ENCODE measurements at places on chromosomes 4 and X.
A peak's percentile ranks its signal among the peaks of the same experiment; 100 is the strongest.

- DNase-seq: peak; percentile 20
Measured at GRCh38 chr4:161949946-161950725, 213.7 kb downstream of the FSTL5 start.

DNA sequence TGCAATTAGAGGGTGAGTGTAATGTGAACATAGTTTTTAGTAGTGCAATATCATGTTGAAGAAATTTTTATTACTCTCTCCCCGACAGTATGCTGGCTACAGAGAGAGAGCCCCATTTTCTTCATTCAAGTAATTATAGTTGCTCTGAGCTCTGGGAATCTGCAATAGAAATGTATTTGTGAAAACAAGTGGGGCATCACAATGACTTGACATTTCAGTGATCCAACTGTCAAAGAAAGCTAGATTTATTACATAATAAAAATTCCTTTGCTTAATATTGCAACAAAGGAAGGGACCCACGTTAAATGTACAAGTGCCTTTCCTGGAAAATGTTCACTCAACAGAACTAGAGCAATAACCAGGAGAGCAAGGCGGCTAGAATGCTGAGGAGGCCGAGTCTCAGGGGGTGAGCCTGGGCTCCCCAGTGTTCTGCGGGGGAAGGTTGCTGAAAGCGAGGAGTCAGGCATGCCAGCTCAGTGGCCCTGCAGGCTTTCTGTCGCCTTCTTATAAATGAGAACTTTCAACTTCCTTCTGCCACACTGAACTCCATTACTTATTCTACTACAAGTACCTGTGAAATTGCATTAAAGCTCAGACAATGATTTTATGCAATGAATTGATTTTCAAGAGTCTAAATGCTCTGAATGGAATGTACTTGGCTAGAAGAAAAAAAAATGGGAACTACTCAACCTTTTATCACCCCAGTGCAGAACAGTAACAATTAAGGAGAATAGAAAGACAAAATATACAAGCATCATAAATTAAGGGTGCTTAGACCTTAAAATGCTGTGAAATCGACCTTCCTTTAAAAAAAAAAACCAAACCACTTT is 476.4 kb downstream of the AFF2 start:
- no peak for DNase-seq

- DNase-seq: no peak
Measured at GRCh38 chrX:53711436-53711835, 24.9 kb upstream of the HUWE1 start.

DNA sequence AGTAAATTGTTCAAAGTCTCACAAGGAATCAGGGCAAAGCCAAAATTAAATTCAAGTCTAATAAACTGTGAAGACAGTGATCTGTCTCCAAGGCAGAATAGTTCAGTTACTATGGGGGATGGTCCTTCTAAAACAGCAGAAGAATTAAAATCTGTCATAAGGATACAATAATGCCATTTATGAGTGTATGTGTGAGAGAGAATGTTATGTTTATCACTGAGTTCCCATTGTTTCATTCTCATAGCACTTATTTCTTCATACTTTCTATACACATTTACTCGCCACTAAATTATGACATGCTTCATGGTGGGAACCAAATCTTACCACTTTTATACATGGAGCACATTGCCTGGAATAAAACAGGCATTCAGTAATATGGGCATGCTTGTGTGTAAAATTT is 102.5 kb downstream of the AMMECR1 start:
- no peak for DNase-seq

- DNase-seq: peak; percentile 66
Measured at GRCh38 chrX:19739683-19740082, 147.7 kb downstream of the SH3KBP1 start.

DNA sequence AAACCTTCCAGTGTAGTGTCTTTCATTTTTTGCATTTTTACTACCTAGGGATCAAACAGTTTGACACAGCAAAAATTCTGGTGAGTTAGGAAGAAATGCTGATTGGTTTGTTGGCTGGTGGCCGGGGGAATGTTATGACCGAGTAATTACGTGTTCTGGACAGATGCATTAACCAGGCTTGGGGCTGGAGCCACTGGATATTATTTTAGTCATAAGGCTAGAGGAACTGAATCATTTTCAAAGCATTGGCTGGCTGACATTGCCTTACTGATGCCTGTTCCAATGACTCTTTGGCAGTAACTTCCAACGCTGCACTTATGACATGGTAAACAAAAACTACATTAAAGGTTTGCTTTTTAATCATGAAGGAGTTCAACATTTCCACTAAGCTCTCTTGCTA is 84.6 kb downstream of the FBXO8 start:
- DNase-seq: peak; percentile 92

DNA sequence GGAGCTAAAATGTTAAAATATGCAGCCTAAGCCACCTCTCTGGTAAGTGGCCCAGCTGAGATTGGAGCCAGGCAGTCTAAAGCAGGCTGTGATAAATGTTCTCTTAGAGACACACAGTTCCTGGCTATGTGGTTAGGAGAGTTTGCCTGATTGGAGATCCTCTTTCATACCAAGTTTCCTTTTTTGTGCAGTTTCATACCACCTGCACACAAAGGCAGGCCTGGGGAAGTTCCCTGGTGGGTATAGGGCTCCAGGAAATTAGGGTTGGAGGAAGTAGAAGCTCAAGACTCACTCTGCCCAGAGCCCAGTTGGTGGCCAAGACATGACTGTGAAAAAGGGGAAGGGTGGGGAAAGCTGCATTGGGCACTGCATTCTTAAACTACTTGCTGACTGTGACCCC is 16.9 kb downstream of the CYBB start:
- DNase-seq: no peak

GRCh38 chr4:7857238-7857701 is 82.4 kb downstream of the AFAP1 start:
- peak; percentile 83 for DNase-seq

- no peak for DNase-seq
Measured at GRCh38 chr4:95212692-95213091, 336.1 kb downstream of the UNC5C start.

DNA sequence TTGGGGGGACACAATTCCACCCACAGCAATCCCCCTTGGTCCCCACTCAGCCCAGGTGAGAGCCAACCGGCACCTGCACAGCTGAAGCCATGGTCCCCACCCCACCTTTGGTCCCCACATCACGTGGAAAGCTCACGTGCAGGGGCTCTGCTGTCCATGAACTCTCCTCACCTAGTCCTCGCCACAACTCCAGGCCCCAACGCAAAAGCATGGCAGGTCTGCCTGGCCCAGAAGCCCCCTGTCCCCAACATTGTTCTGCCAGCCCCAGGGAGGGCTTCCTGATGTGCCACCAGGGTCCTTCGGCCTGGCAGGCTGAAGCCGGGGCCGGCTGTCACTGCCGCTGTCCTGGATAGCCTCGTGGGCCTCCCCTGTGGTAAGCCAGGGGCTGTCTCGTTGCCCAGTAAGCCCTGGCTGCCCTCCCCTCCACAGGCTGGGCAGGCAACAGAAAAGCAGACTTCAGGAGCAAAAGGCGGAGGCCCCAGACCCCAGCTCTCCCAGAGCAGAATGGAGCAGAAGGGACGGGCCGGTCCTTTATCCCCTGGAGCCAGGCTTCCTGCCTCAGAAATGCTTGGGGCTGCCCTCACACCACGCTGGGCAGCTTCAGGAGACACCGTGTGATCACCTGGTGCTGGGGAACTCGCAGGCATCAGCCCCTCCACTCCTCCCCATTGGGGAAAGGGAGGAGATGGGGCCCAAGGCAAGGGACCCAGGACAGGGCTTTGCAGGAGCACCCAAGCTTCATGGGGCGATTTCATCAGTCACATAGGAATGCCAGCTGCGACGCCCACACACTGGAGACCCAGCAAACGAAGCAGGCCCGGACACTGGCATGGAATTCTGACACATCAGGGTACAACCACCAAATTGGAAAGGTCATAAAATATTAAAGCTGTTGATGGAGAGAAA is 103.7 kb downstream of the ADRA2C start:
- DNase-seq: no peak

GRCh38 chrX:153736871-153737441 is 12.3 kb downstream of the ABCD1 start:
- DNase-seq: no peak

DNA sequence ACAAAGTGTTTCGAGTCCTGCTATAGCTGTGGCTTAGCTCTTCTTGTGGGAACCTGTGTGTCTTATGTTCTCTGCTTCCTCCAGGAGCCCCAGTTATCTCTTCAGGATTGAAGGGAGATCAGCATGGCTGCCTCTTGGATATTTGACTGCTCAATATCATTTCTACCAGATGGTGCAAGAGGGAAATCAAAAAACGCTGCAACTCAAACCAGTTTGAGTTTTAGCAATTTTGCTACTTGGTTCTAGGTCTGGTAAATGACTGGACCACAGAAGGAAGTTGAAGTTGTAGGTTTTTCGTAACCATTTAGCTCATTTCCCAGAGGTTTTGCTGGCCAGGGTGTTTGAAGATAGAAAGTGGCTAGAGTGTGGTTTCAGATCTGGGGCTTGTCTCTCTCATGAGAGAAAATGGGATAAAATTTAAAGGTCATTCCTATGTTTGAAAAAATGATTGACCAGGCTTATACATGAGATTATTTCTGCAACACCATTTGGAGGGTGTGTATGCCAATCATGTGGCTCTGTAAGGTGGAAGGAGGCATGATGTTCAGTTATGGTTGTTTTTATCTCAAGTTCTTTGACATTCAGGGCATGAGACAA is 210.4 kb downstream of the SPRY1 start:
- no peak for DNase-seq

DNA sequence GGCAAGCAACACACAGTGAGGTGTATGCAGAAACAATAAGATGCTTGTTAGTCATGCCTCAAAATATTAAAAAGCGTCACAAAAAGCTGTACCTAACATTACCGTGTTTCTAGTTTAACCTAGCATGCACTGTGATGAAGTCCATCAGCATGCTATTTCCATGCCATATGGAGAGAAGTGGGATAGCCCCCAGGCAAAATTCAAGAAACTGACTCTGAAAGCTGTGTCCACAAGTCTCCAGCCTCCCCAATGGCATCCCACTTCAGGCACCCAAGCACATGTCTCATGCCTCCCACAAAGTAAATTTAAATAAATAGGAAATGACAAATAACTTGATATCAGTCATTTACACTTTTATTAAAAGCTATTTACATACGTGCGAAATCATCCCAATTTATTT is 10.8 kb downstream of the GABRA2 start:
- no peak for DNase-seq

DNA sequence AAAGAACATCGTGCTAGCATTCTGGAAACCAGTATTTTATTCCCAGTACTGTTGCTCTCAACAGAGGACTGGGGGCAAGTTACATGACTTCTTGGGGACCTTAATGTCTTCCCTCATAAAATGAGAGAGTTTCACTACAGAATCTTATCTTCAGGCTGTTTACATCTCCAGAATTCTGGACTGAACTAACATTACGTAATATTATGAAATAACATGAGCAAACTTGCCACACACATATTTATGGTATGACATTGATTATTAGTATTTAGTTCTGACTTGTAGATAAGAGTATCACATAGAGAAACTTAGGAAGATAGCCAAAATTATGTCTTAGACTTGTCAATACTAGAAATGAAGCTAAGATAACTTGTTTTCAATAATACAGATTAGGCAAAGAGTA is 68.0 kb downstream of the NFKB1 start:
- no peak for DNase-seq

GRCh38 chrX:91066104-91066503 is 368.5 kb upstream of the PABPC5 start:
- no peak for DNase-seq

GRCh38 chrX:30620980-30621618 is 32.1 kb upstream of the GK start:
- peak; percentile 80 for DNase-seq

Measured in brain microvascular endothelial cell (primary cell).